AG09309 (cell line): ENCODE measurements at places on chromosomes 3 and 15.
A peak's percentile ranks its signal among the peaks of the same experiment; 100 is the strongest.

DNA sequence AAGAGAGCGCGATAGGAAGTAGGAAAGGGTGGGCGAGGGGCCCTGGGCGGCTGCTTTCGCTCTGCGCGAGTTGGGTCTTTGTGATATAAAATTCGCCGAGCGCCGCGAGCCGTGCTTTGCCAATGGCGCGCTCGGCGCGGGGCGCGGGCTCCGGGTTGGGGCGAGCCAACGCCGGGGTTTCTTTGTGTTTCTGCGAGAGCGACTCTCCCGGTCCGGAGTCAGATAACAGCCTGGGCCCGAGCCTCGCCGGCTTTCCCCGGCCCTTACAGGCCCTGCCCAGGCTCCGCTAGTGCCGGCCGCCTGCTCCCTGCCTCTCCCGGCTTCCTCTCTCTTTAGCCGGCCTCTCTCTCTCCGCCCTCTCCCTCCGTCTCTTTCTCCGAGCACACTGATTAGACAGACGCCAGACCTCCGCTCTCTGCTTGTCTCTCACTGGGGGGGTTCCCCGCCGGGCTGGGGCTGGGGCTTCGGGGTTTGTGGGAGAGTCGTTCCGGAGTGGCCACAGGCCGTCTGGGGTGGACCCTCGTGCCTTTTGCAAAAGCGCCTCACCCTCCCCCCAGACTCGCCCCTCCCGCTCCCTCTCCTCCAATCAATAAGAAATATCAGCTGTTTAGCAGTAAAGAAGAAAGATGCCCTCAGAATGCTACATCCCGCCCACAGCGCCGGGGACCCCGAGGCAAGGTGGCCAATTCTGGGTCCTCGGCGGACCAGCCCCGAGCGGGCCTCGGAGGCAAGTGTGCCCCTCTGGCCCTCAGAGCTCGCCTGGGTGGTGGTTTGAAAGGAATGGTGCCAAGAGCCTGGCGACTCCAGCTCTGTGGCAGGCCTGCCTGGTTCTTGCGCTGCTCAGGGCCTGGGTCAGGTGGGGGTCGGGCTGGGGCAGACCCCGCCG, 2.9 kb downstream of the NR2F2 start:
- DNase-seq = no peak

GRCh38 chr3:87175732-87176131, 51.4 kb upstream of the CHMP2B start:
- DNase-seq = peak; percentile 39

- DNase-seq = no peak
These were observed 715.6 kb downstream of the ROBO1 start for GRCh38 chr3:79052054-79052681.

DNA sequence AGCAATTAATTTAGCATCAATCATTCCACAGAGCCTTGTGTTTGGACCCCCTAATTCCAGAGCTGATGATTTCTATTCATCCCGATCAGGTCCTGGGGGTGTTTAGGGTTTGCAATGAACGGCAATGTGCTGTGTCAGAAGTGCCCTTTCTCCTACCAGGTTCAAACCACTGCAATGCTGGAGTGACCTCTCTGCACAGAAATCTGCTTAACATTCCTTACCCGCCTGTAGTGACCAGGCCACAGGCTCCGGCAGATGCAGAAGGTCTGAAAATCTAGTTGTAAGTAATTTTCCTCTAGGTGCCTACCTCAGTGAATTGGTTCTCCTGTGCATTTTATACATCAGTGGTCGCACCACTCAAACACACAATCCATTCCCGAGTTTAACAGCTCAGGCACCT, 725.3 kb upstream of the CFAP20DC start:
- DNase-seq = no peak

GRCh38 chr3:152159328-152159727, 109.4 kb upstream of the MBNL1 start:
- peak; percentile 73 for DNase-seq

GRCh38 chr3:37453393-37454389, 279.3 kb upstream of the LRRFIP2 start:
- no peak for DNase-seq

GRCh38 chr3:158790901-158791589, 10.8 kb upstream of the MFSD1 start:
- peak; percentile 51 for DNase-seq
